ENCODE measurements at places on chromosomes 1 and 21. TPM values are rescaled to one million over a fixed set of nuclear protein-coding genes. Genes with fewer than 3 reads are reported as not detected.

- DNase-seq = peak; percentile 35
Observed at GRCh38 chr1:87953732-87954344, 625.2 kb downstream of the LMO4 start.

- DNase-seq = no peak
Observed at GRCh38 chr1:166908942-166909341, 32.9 kb upstream of the TADA1 start.

DNA sequence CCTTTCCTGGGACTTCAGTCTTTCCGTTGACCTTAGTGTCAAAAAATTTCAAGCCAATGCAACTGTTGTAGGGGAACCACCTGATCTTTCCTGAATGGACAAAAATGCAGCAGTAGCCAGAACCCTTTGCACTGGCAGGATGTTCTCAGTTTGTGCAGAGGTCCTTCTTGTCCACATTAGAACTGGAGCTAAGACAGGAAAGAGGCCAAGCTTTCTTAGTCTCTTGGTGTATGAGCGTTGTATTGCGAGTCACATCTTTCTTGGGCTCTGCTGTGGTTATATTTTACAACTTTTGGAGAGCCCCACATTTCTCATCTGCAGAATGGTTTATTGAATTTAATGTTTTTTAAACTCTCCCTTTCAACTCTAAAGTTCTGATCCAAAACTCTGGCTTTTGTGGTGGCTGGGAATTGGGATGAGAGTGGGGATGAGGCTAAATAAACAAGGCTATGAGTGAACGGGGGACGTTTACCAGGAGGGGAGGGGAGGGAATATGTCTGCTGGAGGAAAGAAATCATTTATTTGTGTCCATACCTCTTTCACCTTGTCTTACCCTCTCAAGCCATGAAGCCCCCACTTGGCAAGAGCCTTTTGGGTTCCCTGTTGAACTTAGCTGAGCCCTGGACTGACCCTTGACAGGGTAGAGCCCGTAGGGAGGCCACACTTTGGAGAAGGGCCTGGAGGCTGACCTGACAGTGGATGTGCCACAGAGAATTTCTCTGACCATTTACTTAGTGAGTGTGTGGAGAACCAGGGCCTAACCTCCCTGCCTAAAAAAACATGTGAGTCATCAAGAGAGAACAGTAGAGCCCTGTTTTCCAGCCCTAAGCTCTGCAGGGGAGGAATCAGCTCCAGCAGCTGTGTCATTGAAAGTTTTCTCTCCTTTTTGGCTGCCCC, 586 bp downstream of the CHI3L2 start:
- no peak for DNase-seq

DNA sequence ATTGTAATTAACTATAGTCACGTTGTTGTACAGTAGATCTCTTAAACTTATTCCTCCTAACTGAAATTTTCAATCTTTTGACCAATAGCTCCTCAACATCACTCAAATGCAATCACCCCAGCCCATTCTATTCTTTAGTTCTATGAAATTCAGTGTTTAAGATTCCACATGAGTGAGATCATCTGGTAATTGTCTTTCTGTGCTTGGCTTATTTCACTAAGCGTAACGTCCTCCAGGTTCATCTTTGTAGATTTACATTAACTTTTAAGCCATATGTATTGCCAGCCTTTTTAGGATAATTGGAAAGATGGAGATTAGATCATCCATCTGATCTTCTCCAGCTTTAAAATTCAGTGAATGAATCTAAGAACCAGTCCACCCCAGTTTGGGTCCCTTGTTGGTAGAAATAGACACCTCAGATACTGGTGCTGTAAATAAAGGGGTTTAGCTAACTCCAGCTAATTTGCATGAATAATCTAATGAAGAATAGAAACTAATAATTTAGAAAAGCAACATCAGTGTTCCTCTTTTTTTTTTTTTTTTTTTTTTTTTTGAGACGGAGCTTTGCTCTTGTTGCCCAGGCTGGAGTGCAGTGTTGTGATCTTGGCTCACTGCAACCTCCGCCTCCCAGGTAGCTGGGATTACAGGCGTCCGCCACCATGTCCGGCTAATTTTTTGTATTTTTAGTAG, 7.0 kb downstream of the S100A10 start:
- no peak for DNase-seq

DNA sequence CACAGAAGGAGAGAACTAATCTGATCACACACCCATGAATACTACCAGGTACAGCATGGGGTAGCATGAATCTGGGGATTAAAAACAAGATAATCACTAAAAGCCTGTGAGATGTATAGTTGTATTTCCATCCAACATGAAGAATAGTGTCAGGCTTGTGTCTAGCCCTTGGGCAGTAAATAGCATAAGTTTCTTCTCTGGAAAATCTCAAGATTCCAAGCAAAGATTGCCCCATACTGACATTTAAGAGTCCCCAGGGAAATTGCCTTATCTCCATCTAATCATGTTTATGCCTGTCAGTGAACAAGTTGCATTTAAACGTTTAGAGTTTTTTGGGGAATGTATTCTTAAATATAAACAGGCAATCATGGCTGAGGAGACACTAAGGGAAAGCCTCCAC, 109.2 kb upstream of the SERTAD4 start:
- no peak for DNase-seq

DNA sequence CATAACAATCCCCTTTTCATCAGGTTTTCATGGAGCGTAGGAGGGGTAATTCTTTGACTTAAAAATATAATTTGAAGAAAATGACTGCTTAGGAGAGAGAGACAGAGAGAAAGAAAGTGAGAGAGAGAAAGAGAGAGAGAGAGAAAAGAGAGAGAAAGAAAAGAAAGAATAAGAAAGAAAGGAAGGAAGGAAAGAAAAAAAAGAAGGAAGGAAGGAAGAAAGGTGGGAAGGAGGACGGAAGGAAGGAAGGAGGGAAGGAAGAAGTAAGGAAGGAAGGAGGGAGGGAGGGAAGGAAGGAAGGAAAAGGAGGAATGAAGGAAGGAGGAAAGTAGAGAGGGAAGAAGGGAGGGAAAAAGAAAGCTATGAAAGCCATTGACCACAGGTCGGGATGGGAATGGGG, 10.8 kb upstream of the DEGS1 start:
- DNase-seq = no peak

GRCh38 chr1:110227774-110228173, 17.7 kb downstream of the KCNC4 start:
- no peak for DNase-seq

GRCh38 chr1:20276485-20277159, 14.1 kb upstream of the VWA5B1 start:
- no peak for DNase-seq

GJA8 gene
- not detected for total RNA-seq

DNA sequence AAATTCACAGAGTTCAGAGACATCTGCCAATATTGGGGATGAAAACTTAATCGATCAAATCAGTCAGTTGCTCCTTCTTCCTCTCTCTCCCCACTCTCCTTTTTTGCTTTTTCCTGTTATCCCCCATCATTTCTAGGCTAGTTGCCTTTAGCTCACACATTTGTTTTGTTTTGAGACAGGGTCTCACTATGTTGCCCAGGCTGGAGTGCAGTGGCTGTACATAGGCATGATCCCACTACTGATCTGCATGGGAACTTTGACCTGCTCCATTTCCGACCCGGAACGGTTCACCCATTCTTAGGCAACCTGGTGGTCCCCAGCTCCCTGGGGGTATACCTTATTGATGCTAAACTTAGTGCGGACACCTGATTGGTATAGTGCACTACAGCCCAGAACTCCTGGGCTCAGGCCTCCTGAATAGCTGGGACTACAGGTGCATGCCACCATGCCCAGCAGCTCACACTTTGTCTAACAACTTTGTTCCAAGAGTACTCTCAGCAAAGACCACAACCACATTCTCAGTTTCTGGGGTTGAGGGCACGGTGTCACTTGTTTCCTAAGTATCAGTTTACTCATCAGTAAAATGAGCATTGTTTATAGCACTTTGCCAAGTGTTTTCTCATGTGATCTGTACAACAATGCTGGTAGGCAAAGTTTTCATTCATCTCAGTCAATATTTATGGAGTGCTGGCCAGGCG, 6.7 kb upstream of the ELOA start:
- DNase-seq = no peak

AMY1C gene
- not detected for total RNA-seq

GRCh38 chr1:243924188-243924587, 74.1 kb upstream of the AKT3 start:
- no peak for DNase-seq

DNA sequence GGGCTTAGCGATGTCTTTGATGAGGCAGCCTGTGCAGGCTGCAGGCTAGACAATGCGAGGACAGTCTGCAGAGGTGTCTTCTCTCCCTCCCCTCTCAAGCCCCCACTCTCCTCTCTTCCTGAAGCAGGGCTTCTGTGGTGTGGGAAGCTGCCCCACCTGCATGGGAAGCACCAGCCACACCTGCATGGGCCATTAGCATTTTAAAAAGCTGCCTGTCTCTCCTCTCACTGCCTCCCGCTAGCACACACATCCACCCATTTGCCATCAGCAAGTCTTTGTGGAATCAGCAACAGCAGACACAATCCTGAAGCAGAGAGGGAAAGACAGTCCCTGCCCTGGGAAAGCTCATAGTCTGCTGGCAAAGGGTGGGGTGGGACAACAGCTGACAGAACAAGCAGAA, 53.1 kb downstream of the NAV1 start:
- no peak for DNase-seq

GRCh38 chr1:43893006-43893405, 40.6 kb upstream of the ARTN start:
- no peak for DNase-seq

DNA sequence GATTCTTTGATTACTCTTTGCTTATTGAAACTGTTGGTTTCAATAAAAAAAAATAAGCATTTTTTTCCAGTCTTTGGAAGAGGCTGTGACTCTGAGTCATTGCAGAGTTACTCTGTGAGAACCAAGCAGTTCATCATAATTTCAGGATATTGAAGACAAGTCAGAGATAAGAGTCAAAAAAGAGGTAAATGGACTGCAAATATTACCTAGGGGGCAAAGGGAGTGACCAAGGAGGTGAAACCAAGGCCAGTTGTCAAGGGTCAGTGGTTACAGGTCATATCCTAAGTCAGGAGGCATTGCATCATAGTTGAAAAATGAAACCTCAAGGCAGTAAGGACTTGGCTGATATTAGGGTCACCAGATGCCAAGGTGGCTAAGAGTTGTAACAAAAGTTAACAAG, 597.1 kb upstream of the USP24 start:
- no peak for DNase-seq

GRCh38 chr1:6083801-6084446, 38.2 kb downstream of the KCNAB2 start:
- no peak for DNase-seq

GRCh38 chr1:54768093-54768492, 3.8 kb upstream of the PARS2 start:
- no peak for DNase-seq

GRCh38 chr1:205798577-205798976, 14.4 kb downstream of the SLC41A1 start:
- no peak for DNase-seq

FAM131C gene
- not detected for total RNA-seq

PIK3CD gene
- total RNA-seq = 280 TPM

TMPRSS3 gene
- total RNA-seq = 1.4 TPM

DNA sequence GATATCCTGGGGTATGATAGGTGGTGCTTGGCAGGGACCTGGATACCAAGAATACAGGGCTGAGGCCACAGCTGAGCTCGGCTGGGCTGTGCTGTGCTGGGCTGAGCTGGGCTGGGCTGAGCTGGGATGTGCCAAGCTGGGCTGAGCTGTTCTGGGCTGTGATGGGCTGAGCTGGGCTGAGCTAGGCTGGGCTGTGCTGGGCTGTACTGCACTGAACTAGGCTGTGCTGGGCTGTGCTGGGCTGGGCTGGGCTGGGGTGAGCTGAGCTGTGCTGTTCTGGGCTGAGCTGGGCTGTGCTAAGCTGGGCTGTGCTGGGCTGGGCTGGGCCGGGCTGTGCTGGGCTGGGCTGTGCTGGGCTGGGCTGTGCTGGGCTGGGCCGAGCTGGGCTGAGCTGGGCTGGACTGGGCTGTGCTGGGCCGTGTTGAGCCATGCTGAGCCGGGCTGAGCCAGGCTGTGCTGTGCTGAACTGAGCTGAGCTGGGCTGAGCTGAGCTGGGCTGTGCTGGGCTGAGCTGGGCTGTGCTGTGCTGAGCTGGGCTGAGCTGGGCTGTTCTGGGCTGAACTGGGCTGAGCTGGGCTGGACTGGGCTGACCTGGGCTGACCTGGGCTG, 94.7 kb upstream of the ACTRT2 start:
- no peak for DNase-seq

DNA sequence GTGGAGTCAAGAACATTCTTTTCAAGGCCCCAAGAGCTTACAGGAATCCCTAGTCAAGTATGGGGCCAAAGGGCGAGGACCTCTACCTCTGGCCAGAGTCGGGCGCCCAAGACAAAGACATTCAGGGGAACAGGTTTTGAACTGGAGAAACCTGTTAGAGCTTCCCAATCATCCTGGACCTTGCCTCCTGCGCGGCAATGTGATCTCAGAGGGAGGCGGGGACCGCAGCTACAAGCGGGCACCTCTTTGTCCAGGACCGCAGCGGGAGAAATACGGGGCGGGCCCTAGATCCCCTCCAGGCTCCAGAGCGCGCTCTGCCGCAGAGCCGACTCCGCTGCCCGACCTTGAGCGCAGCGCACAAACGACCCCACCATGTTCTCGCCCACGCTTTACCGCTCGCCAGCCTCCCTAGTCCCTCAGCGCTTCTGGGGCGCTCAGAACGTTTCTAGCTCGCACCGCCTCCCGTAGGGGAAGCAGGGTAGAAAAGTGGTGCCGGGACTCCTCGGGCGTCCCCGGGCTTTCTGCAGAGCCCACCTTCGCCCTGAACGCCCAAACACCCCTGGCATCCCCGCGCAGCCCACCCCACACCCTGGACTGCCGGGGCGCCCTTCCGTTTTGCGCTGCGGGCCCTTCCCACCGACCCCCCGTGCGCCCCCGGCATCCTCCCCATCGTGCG, 28.1 kb downstream of the RABIF start:
- DNase-seq = peak; percentile 10

GRCh38 chr21:33993286-33994231, 78.0 kb upstream of the ATP5PO start:
- DNase-seq = no peak

DNA sequence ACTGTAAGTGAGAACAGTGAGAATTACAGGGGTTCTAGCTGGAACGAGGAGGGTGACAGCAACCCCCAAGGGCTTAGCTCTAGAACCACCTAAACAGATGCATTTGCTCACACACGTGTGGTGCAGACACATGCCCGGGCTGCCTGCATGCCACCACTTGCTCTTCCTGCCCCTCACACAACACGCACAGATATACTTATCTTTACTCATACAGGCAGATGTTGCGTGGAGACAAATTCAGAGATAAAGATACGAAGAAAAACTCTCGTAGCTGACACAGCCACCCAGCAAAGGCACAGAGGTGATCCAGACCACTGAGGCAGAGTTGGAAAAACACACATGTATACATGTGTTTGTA, 13.5 kb downstream of the VANGL1 start:
- DNase-seq = no peak

GRCh38 chr1:63112155-63112900, 210.0 kb upstream of the FOXD3 start:
- no peak for DNase-seq

- DNase-seq = no peak
Observed at GRCh38 chr1:56133522-56134472, 445.6 kb downstream of the PLPP3 start.

PTP4A2 gene
- 334 TPM for total RNA-seq

Measured in T-cell (primary cell).